Psoas muscle (tissue), 8 donors: ENCODE measurements at places on chromosomes 11 and 22.

GRCh38 chr11:82811369-82811768, 77.7 kb upstream of the FAM181B start:
- DNase-seq = no peak

DNA sequence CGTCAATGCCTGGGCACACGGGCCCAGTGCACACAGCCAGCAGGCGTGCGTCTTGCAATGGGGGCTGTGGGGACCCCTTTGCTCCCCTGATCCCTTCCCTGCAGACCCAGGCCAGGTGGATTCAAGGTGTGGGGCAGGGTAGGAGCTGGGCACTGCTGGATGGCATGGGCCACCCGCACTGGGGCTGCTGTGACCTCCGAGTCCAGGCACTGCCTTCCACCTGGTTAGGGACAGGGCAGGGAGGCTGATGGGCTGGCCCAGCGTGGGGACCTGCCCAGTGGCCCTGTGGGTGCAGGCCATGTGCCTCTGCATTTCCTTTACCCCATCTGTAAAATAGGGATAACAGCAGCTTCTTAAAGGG, 22.9 kb downstream of the KCNQ1 start:
- no peak for DNase-seq

DNA sequence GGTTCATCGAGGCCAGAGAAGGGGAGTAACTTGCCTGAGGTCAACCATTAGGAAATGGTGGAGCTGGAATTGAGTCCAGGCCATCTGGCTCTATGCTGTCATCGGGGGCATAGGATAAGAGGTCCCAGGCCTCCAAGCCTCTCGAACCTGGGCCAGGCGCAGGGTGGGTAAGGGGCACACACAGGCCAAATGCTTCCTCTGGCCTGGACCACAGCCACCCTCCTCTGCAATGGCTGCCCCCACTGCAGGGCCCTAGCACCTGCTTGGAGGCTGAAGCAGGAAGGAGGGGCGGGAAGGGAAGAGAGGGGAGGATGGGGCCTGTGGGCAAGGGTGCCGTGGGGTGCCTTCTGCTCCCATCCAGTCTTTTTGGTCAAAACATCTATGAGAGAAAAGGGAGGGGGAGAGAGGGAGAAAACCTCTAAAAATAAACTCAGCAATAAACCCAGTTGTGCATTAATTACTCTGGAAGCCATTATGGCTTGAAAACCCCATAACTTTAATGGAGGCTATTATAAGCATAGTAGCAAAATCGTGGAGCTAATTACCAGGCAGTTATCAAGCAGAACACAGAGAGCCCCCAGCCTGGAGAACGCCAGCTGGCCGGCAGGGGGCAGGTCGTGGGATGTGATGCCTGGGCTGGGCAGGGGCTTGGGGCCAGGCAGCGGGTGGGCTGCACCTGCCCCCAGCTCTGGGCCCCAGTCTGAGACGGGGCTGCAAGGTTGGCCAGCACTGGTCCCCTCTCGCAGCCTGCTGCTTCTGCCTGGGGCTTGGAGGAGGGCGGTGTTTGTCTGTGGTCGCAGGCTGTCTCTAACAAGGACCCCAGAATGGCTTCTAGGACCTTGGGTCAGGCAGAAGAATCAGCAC, 21.1 kb downstream of the B3GAT1 start:
- DNase-seq = no peak

GRCh38 chr11:88131764-88132470, 43.3 kb downstream of the RAB38 start:
- DNase-seq = no peak

- DNase-seq = no peak
Measured at GRCh38 chr22:29972121-29972520, 89.1 kb downstream of the MTMR3 start.

DNA sequence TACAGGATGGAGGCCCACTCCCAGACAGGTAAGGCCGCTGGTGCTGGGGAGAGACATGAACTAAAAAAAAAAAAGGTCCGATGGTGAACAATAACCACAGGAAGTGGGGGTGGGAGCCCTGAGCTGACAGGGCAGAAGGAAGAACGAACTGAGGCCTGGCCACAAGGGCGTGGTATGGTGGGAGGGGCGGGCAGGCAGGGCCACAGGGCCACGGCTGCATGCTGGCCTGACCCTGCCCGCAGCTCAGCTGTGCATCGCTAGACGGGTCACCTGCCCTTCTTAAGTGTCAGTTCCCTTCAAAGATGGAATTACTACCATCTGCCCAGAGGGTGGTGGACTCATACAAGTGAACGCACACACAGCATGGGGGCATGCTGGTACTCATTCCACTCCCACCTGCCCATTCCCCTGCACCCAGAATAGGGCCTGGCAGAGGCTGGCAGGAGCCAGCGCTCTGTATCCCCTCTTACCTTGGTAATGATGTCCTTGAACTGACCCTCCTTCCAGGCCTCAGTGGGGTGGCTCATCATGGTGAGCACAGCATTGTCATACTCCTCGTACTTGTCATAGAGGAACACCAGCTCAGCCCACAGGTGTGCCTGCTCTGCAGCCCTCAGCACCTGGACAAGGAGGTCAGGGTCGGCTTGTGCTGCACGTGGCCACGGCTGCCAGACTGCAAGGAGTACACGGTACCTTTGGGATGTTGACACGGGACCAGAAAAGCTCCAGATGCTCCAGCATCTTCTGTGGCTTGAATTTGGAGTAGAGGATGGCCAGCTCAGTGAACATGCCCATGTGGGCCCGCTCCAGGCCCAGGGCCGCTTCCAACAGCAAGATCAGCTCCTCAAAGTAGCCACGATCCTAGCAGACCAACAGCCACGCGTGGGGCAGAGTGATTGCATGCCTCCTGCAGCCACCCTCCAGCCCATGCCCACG, 17.5 kb upstream of the SLC25A1 start:
- no peak for DNase-seq

- no peak for DNase-seq
Measured at GRCh38 chr22:27580311-27580897, 221.2 kb downstream of the MN1 start.
